Epithelial cell of proximal tubule (primary cell): ENCODE measurements at places on chromosomes 12 and 14. TPM values are rescaled to one million over a fixed set of nuclear protein-coding genes. Genes with fewer than 3 reads are reported as not detected.

The SLCO1B1 gene
- not detected in 2 replicates for total RNA-seq

The MUCL1 gene
- not detected in 2 replicates for total RNA-seq

The RNU7-1 gene
- not detected in 2 replicates for total RNA-seq

The MYO1H gene
- total RNA-seq: not detected in 2 replicates

The GAS2L3 gene
- 20.0 and 21.7 TPM in 2 replicates for total RNA-seq

The TAS2R30 gene
- 0.07 and 0.12 TPM in 2 replicates for total RNA-seq

The CFAP54 gene
- total RNA-seq: 0.40 and 0.43 TPM in 2 replicates

The REM2 gene
- 0.17 and 0.80 TPM in 2 replicates for total RNA-seq

The SSTR1 gene
- 0.06 and 0.87 TPM in 2 replicates for total RNA-seq

The AQP2 gene
- total RNA-seq: not detected in 2 replicates

DNA sequence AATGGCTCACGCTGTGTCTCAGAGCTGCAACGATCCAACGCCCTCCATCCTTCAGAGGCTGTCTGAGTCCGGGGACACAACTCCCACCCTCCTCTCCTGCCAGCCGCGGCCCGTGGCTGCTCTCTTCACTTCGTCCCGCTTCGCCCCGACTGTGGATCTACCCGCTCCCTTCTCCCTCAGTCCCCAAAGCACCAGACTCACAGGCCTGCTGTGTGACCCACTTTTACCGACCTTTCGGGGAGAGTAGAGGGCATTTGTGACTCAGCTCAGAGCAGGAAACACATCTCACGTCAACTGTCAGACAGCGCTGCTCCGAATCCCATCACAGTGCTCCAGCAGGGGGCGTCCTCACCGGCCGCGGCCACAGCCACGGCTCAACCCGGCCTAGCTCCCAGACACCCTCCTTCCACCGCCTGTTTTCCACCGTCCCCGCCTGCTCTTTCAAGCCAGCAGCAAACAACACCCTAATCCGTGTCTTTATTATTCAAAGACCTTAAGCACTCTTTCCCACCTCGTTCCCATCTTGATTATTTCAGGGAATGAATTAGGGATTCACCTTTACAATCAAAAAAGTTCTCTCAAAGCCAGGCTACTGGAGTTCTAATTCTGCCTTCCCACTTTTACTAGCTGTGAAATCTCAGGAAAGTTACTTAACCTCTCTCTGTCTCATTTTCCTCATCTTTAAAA, 5.0 kb upstream of the AQP2 start:
- no peak for DNase-seq

GRCh38 chr14:58395562-58395811, 243 bp upstream of the TOMM20L start:
- DNase-seq: no peak

- DNase-seq: no peak
These were observed 36.4 kb downstream of the SAMD4A start for GRCh38 chr14:54603362-54603761.

DNA sequence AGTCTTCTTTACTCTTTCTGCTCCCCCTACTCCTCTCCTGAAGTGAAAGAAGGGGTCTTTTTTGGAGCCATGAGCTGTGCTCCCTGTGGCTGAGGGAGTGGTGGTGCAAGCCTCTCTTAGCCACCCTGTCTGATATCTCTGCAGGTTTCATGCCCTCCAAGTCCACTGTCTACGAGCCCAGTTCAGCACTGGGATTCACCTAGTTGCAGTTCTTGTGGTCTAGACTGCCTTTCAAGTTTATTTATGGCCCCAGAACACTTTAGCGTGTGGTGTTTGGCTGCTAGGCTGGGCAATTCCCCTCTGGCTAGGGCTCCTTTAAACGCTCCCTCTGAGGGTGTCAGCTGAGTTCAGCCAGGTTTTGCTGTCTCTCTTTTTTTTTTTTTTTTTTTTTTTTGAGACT, 908.6 kb downstream of the TRHDE start:
- DNase-seq: no peak

DNA sequence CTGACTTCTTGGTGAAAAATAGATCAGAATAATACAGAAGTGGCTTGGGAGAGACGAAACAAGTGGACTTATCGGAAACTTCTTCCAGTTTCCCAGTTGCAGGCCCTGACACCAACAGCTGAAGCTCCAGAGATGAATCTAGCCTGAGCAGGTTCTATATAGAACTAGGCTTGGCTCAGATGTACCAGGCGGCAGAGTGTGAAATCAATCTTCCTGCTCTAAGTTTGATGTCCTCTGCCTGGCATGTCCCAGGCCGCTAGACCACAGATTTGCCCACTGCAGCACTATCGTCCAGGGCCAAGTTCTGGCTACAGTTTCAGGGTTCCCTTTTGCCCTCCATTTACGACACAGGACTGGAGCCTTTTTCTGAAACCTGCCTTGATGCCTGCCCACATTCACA, 91.3 kb upstream of the PLEKHA5 start:
- DNase-seq: no peak

DNA sequence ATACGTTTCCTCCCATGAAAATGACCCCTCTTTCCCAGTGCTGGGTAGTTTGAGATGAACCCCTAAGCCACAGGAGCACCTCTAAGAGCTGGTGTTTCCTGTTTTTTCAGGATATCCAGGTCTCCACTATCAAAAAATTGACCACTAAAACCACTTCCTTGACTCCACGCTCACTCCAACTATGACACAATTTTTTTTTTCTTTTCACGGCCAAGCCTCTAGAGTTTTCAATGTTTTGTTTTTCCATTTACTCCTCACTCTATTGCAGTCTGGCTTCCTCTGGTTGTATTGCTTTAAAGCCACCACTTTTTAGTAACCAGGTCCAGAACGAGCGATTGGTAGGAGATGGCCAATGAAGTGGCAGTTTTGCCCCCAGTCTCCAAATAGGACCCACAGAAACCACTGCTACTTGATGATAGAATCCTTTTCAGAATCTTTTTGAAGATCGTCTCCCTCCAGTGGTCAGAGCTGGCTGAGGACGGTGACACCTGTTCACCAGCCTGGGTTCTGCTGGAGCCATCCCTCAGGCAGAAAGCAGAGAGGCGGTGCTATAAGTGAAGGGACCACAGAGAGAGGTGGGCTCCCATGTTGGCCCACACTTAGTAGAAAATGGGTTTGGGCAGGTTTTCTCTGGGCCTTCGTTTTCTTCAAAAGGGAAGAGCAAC, 454.4 kb downstream of the VRK1 start:
- no peak for DNase-seq

GRCh38 chr12:44375694-44376093, 500.4 kb downstream of the NELL2 start:
- no peak for DNase-seq

DNA sequence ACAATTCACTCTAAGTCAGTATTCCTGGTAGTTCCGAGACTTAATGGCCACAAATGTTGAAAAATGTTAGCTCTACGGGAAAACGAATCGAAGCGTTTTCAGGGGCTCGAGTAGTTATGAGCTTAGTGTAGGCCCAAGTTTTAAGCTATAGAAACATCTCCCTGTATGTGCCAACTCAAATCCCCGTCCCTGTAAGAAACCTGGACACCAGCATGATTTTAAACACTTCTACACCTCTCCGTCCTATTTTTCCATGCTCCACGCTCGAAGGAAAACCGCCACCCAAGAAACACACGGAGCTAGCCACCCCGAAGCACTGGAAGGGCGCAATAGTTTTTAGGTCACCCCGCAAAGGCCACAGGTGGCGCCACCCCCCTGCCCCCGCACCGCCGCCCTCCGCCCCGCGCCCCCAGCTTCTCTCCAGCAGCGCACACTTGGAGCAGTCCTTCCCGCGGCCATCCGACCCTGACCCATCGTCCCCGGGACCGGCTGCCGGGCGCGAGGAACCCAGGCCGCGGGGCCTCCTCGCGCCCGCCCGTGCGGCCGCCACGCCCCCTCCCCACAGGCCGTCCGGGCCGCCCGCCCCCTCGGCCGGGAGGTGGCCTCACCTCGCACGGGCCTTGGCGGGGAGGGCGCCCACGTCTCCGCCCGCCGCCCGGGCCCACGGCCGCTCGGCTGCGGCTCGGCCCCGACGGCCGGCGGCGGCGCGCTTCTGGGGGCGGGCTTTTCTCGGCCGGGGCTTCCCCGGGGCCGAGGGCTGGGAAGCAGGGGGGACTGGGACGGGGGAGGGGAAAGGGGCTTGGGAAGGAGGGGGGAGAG, 522 bp downstream of the R3HDM2 start:
- no peak for DNase-seq

- no peak for DNase-seq
These were observed 6.3 kb downstream of the CLEC2A start for GRCh38 chr12:9925705-9926393.
